Urothelium cell line (cell line): ENCODE measurements at places on chromosomes 6 and 20.

GRCh38 chr20:33443512-33444239 is at the start of gene SNTA1:
TSS of gene SNTA1 (minus strand) at chr20:33443763. CDS start at chr20:33443620, 143 bp downstream.
- peak; percentile 100 for DNase-seq

DNA sequence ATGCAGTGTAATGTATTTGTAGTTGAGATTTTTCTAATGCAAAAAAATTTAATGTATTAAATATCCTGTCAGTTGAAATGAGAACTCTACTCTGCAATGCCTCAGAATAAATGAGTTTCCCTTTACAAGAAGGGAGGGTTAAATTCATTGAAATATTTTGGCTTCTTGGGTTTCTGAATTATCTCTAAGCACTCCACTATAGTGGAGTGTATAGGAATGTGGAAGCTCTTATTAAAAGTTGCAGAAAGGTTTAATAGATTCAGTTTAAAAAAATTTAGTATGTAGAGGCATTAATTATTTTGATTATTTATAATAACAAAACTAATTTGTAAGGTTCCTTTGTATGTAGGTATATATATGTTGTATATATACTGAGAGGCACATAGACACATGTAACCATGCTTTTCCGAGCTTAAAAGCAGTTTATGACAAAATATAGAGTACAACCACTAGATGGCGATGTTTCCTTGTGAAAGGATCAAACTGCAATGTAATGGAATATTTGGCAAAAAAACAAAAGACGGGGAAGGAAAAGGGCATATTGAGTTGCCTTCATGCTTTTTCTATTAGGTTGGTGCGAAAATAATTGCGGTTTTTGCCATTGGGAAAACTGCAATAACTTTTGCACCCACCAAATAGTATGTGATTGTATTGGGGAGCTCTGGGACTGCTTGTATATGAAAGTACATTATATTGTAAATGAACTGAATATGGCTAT is 144.2 kb downstream of the MYO6 start:
- peak; percentile 39 for DNase-seq

GRCh38 chr6:15798533-15799255 is 135.9 kb upstream of the DTNBP1 start:
- DNase-seq, result no peak

- DNase-seq, result no peak
Measured at GRCh38 chr6:91719414-91719813, 1132.5 kb upstream of the MAP3K7 start.

DNA sequence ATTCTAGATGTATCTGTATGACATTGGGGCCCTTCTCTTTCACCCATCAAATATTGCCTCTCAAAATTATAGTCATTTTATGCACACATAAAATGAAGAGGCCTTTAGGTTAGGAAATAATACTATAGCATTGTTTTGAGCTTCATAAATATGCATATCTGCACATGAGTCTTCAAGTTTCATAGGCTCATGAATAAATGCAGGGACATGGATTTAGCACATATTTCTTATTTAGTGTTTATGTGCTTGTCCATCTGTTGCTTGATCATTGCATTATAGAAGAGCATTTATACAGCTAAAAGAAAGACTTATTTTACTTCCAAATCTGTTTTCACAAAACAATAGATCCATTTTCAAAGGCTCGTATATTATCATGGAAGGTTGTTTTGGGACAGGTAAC is 455.8 kb downstream of the EPM2A start:
- no peak for DNase-seq

GRCh38 chr6:67811239-67812037 is 823.6 kb upstream of the ADGRB3 start:
- DNase-seq, result no peak

GRCh38 chr6:1820714-1821113 is 211.0 kb downstream of the FOXC1 start:
- no peak for DNase-seq

DNA sequence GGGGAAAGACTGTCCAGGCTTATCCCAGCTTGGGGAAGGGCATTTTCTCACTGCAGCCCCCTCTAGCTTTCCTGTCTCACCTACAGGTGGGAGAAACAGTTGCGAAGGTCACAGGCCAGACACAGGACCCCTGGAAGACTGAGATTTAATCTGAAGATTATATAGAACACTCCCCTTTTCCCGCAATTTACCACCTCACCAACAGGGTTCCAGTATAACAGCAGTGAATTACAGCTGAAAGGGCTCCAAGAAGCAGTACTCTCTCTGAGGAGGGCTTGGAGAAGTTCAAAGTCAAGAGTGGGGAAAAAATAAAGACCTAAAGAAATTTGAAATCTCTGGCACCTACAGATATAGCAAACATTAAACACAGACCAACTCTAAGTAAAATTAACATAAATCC is 111.9 kb downstream of the ANKRD60 start:
- no peak for DNase-seq

DNA sequence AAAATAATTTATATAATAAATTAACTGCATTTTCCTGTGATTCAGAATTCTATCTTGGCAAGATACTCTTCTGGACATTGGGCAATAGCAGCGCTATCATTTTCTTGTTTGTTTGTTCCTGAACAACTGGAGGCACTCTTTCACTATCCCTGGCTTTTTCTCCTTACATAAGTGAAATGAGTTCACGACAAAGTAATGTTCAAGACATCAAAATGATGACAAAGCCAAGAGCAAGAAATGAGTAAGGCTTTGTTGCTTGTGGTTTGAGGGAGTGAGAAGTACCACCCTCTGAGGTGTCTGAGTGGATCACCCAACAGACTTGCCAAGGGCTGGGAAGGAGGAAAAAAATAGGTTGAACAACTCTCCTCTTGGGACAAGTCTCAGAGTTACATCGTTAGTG is 466.6 kb upstream of the JAG1 start:
- peak; percentile 73 for DNase-seq

- no peak for DNase-seq
Measured at GRCh38 chr6:15017803-15018202, 228.1 kb upstream of the JARID2 start.

DNA sequence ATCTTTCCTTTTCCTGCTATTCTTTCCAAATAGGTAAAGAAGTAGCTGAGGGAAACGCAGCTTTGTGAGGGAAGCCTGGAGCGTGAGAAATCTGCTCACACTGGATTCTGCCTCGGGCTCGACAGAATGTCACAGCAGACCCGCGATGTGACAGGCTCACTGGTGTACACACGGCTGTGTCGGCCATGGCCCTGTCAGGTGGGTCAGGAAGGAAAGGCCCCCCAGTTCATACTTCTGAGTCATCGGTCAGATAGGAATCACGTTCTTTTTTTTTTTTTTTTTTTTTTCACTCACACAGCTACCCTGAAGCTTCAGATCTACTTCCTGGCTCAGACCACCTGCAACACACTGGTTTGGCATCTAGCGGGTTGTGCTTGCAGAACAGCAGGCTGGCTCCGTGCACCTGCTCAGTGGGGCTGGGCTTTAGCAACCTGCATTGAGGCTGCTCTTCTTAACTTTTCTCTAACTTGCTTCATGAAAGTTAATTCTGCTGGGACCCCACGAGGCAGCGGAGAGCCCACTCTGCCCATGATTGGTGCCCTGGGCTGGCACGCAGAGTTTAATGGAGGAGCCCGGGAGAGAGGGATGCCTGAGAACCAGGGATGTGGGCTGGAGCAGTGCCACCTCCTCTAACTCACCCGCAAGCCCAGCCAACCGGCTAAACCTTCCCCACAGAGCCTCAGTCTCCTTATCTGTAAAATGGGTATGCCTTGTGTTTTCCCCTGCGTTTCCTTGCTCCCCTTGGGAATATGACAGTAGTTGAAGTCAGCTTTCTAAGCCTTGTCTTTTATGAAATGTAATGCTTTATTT is 61.5 kb upstream of the FNDC1 start:
- no peak for DNase-seq

DNA sequence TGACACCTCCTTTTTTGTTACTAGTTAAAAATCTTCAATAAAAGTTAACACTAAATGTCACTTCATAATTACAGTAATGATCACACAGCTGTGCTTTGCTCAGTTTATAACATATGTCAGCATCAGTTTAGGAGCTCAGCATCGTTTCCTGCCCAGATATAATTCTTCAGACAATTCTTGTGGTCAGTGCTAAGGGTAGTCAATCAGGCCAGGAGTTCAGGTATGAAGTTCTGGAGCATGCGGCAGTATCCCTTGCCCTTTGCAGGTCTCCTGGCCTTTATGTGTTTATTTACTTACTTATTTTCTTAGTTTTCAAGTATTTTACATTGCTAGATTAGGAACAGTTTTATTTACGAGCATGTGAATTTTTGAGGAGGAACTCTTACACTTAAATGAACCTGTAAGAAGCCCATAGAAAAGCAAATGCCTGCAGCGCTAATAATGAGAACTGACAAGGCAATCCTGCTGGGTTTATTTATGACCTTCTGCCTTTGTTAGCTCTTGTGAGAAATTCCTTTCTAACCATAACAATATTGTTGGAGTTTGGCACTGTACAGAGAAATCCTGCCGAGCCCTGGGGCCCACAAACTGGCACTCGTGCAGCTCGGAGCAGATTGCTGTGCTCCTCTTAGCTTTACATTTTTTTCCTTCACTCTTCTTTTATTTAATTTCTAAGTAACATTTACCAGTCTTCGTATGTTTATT is 252.8 kb downstream of the TMEM242 start:
- no peak for DNase-seq

- DNase-seq, result no peak
Measured at GRCh38 chr6:98945311-98946115, 2.2 kb downstream of the FBXL4 start.

- no peak for DNase-seq
Measured at GRCh38 chr6:44500074-44500473, 112.6 kb downstream of the CDC5L start.

DNA sequence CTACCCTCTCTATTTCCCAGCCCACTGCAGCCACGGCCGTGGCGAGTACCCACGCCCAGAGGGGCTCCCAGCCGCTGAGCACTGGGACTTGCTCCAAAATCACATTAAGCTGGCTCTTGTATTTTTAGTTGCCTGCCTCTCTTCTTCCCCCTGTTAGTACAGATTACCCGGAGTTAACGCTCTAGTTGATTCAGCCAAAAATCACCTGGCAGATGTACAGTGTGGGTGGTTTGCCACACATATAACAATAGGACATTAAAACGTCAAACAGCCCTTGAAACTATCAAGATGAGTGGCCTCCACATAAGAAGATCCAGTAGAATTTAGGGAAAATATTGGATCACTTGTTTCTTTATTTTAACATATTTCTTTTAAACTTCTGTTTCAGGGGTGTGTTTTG is 268.8 kb upstream of the PRDM1 start:
- no peak for DNase-seq

- no peak for DNase-seq
Measured at GRCh38 chr6:138008791-138009190, 98.4 kb downstream of the PERP start.
